ENCODE measurements at places on chromosomes 7 and 10.

- DNase-seq, result no peak
Observed at GRCh38 chr7:44769776-44770294, 21.2 kb downstream of the ZMIZ2 start.

- no peak for DNase-seq
Observed at GRCh38 chr10:131931981-131932380, 31.2 kb downstream of the PPP2R2D start.

- no peak for DNase-seq
Observed at GRCh38 chr7:25028370-25029021, 48.5 kb upstream of the OSBPL3 start.

DNA sequence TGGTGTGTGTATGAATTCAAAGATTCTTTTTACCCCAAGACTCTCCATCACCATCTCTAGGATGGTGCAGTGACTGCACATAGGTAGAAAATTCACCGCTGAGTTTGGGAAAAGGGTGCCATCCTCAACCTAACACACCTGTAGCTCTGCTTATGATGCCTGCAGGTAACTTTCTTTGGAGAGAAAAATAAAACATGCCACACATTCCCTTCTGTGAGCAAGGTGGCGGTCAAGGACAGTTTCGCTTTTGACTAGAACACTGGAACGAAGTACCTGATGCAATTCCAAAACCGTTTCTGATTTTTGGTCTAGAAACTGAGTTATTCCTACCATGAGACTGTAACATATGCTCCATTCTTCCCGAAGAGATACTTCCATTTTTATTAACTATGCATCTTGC, 205.6 kb downstream of the FGFR2 start:
- no peak for DNase-seq

- DNase-seq, result no peak
Observed at GRCh38 chr10:7159517-7159916, 251.3 kb downstream of the SFMBT2 start.
